ENCODE measurements at places on chromosomes 11 and 22. TPM values are rescaled to one million over a fixed set of nuclear protein-coding genes. Genes with fewer than 3 reads are reported as not detected.

GRCh38 chr11:70732881-70733196 lies 334.5 kb downstream of the CTTN start:
- no peaks in the 10 kb centered on the region for H3K36me3 ChIP-seq
- no peaks in the 10 kb centered on the region for H3K4me1 ChIP-seq
- DNase-seq = no peak
- no peak overlapping the region for H3K4me3 ChIP-seq
- H3K27me3 ChIP-seq = no peaks in the 10 kb centered on the region

DNA sequence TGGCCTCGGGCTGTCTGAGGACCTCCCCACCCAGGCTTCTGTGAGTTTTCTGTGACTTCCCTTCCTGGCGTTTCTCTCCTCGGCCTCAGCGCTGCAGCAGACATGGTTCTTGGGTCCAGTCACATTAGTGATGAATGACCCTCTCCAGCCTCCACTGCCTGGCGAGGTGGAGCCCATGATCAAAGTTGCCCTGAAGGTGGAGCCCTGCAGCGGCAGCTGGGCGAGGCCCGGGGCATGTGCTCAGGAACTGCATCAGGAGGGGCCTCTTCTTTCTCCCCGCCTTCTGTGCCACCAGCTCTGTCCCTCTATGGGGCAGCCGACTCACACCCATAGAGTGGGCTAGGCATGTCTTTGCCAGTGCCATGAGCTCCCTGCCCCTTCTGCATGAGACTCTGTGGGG lies 1079.7 kb downstream of the TBC1D22A start:
- H3K4me3 ChIP-seq = no peak overlapping the region
- DNase-seq = no peak
- H3K27ac ChIP-seq = no peak overlapping the region
- peaks cover 31% of the 10 kb centered on the region for H3K27me3 ChIP-seq
- no peaks in the 10 kb centered on the region for H3K36me3 ChIP-seq

DNA sequence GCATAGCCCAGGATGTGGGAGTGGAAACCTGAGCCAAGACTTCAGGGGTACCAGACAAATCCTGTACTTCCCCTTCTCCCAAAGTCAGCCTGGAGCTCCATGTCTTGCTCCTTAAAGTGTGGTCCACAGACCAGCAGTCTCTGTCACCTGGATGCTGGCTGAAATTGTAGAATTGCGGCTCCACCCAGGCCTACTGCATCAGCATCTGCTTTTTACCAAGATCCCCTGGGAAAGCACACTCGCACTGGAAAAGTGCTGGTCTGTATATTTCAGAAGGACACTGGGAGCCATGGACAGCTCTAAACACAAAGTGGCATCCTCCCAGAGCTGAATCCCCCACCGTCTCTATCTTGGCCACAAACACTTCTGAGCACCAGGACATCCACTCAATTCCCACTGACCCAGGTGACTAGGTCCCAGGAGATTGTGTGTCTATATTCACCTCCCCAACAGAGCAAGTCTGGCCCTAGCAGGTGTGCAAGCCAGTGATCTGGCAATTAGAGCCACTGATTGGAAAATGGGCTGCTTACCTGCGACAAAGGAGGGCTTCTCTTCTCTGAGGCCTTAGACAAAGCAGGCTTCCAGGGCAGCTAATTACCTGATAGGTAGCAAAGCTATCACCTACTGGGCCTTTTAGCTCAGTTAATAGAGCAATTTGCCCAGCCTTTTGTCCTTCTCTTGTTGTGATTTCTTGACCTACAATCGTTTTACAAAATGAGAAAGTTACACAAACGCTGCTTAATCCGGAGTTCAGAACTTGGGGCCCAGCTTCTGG lies 443.3 kb downstream of the MN1 start:
- H3K27me3 ChIP-seq = peaks cover 25% of the 10 kb centered on the region
- no peak overlapping the region for H3K27ac ChIP-seq
- no peak for DNase-seq
- no peak overlapping the region for H3K4me3 ChIP-seq
- no peaks in the 10 kb centered on the region for H3K36me3 ChIP-seq

DNA sequence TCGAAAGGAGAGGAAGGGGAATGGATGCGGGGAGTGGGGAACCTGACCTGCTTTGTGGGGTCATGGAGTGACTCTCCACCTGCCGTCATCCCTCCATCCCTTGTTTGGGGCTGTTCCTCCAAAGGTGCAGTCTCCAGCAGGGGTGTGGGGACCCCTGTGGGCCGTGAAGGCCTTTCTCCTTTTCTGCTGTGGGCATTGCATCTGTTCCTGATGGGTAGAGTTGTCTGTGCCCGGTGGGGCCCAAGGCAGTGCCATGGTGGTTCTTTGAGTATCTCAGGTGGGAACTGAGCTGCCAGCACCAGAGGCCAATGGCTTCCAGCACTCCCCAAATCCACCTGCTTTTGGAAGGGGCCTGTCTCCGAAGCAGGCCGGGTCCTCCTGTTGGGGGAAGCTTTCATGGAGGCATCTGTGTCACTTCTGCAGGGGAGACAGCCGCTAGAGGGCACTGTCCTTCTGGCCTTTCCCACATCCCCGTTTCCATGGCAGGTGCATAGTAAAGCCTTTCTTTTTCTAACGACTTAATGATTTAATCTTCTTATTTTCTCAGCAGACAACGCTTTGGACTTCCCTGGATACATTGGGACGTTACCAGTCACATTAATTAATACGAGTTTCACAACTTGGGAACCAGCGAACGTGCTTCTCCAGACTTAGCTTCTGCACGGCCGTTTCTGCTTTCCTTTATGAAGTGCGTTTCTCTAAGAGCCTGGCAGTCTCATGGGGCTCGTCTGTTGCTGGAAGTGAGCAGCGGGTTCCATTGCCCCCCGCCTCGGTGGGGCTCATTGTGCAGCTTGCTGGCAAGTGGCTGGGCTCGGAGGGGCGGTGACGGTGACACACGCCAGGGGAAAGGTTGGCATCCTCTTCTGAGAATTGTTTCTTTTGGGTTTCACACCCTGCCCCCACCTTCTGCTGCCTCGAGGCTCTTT lies 57.1 kb downstream of the PARVB start:
- H3K4me1 ChIP-seq = peaks cover 8% of the 10 kb centered on the region
- no peak overlapping the region for H3K4me3 ChIP-seq
- H3K27ac ChIP-seq = no peak overlapping the region
- no peaks in the 10 kb centered on the region for H3K36me3 ChIP-seq
- no peaks in the 10 kb centered on the region for H3K27me3 ChIP-seq

DNA sequence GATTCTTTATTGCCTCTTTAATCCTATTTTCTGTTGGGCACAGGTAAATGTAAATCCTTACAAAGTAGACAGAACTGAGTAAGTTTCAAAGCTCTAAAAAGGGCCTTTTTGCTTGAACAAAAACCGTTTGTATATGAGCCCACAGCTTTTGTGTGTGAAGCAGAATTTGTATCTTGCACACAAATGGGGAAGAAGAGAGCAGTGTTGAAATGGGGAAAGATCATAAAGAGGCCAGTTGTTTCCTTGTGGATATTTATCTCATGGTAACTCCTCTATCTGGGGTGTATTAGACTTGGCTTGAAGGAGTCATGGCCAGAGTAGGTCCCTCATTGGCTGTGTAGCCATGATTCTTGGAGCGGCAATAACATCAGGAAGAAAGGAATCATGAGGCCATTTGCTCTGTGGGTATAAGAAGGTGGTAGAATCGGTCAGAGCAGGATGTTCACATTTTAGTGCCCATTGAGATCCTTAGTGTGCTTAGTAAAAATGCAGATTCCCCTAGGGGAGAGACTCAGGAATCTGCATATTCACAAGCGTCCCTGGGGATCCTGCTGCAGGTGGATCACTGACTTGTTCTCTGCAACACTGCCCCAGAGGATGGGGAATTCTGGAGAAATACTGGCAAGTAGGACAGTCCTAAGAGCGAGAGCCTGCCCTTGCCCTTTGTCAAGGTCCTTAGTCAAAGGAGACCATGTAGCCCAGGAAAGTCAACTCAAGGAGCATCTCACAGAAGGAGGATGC lies 126.5 kb downstream of the LDLRAD3 start:
- H3K4me3 ChIP-seq = no peak overlapping the region
- DNase-seq = no peak
- peaks cover 16% of the 10 kb centered on the region for H3K4me1 ChIP-seq
- H3K36me3 ChIP-seq = peaks cover 48% of the 10 kb centered on the region

DNA sequence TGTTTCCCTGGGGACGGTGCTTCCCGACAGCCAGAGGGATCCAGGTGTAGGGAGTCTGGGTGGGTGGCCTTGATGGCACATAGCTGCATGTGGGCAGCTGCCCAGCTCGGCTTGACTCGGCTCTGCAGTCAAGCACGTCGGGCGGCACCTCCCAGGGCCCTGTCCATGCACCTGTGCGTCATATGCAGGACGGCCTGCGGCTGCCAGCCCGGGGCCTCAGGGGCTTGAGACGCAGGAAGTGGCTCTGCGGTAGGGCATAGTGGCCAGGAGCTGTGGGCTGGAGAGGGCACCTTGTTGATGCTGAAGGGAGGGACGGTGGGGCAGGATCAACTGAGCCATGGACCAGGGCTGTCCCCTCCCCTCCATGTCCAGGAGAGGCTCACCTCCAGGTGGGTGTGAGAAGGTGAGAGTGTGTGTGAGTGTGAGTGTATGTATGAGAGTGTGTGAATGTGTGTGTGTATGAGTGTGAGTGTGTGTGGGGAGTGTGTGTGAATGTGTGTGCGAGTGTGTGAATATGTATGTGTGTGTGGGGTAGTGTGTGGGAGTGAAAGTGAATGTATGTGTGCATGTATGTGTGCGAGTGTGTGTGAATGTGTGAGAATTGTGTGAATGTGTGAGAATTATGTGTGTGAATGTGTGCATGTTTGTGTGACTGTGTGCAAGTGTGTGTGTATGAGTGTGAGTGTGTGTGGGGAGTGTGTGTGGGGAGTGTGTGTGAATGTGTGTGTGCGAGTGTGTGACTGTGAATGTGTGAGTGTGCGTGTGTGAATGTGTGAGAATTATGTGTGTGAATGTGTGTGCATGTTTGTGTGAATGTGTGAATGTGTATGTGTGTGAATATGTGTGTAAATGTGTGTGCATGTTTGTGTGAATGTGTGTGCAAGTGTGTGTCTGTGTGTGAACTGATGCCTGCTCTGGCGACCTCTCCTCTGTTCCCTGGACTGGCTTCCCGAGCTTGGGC lies 5.7 kb upstream of the SUN2 start:
- peaks cover 6% of the 10 kb centered on the region for H3K4me1 ChIP-seq
- DNase-seq = no peak
- no peak overlapping the region for H3K4me3 ChIP-seq
- H3K27ac ChIP-seq = no peak overlapping the region
- no peaks in the 10 kb centered on the region for H3K36me3 ChIP-seq

DNA sequence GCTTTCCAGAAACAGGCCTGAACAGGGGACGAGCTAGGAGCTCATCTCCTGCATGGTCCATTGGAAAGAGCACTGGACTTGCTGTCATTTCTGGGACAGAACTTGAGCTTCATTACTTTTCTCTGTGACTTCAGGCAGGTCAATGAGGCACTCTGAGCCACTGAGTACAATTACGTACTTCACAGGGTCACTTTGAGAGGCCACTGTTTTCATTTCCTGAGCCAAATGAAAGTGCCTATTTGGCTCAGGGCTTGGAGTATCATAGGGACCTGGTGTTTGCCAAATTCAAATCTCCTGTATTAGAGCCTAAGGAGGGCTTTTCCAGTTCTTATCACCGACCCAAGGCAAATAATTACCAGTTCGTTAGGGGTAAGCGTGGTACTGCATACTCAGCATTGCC lies 319.3 kb downstream of the CADM1 start:
- no peak overlapping the region for H3K27ac ChIP-seq
- no peaks in the 10 kb centered on the region for H3K4me1 ChIP-seq
- no peak for DNase-seq
- H3K4me3 ChIP-seq = no peak overlapping the region

GRCh38 chr11:88169471-88169870 lies 5.8 kb downstream of the RAB38 start:
- peaks cover 16% of the 10 kb centered on the region for H3K36me3 ChIP-seq
- peak; percentile 48 for DNase-seq
- peak overlapping the region; percentile 40 for H3K4me3 ChIP-seq
- H3K27ac ChIP-seq = peak overlapping the region; percentile 70
- H3K27me3 ChIP-seq = no peaks in the 10 kb centered on the region
- peaks cover 45% of the 10 kb centered on the region for H3K4me1 ChIP-seq

- H3K27me3 ChIP-seq = no peaks in the 10 kb centered on the region
- no peak overlapping the region for H3K27ac ChIP-seq
- H3K4me1 ChIP-seq = peaks cover 13% of the 10 kb centered on the region
- no peak for DNase-seq
- H3K4me3 ChIP-seq = no peak overlapping the region
- H3K36me3 ChIP-seq = peaks cover 76% of the 10 kb centered on the region
Measured at GRCh38 chr11:71490731-71491390, 36.2 kb upstream of the KRTAP5-7 start.

GRCh38 chr11:93849751-93850593 lies 446 bp downstream of the VSTM5 start:
- H3K27me3 ChIP-seq = no peaks in the 10 kb centered on the region
- H3K27ac ChIP-seq = no peak overlapping the region
- no peaks in the 10 kb centered on the region for H3K36me3 ChIP-seq
- no peak for DNase-seq
- no peak overlapping the region for H3K4me3 ChIP-seq

- H3K4me3 ChIP-seq = no peak overlapping the region
- no peak overlapping the region for H3K27ac ChIP-seq
- peaks cover 15% of the 10 kb centered on the region for H3K27me3 ChIP-seq
- DNase-seq = no peak
- no peaks in the 10 kb centered on the region for H3K36me3 ChIP-seq
Measured at GRCh38 chr11:114033066-114033465, 26.4 kb upstream of the ZBTB16 start.

- DNase-seq = no peak
- peaks cover 31% of the 10 kb centered on the region for H3K36me3 ChIP-seq
- peak overlapping the region; percentile 2 for H3K27ac ChIP-seq
- H3K4me3 ChIP-seq = no peak overlapping the region
Measured at GRCh38 chr11:12950670-12951069, 58.4 kb upstream of the RASSF10 start.

- no peak overlapping the region for H3K4me3 ChIP-seq
- H3K36me3 ChIP-seq = peaks cover 7% of the 10 kb centered on the region
- H3K27ac ChIP-seq = no peak overlapping the region
- H3K4me1 ChIP-seq = peaks cover 15% of the 10 kb centered on the region
Measured at GRCh38 chr11:69918938-69919650, 99.9 kb upstream of the FGF3 start.

DNA sequence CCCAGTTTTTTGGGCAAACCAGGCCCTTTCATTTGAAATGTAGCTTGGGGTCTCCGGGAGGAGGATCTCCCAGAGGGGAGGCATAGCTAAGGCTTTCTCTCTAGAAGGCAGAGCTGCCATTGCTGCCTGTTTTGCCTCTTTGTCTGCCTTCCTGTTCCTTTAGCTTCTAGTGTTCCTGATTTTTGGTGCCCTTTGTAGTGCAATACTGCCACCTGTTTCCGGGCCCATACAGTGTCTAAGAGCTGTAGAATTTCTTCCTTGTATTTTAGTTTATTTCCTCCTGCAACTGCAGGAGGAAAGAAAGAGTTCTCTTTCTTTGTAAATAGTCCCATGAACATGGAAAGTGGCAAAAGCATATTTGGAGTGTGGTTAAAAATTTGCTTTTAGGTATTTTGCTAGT lies 19.3 kb upstream of the GLYATL1 start:
- H3K4me3 ChIP-seq = no peak overlapping the region
- no peak for DNase-seq
- H3K27ac ChIP-seq = no peak overlapping the region
- no peaks in the 10 kb centered on the region for H3K36me3 ChIP-seq
- H3K27me3 ChIP-seq = no peaks in the 10 kb centered on the region

GRCh38 chr11:30585892-30586250 lies 282 bp downstream of the MPPED2 start:
- no peak overlapping the region for H3K4me3 ChIP-seq
- DNase-seq = no peak
- no peaks in the 10 kb centered on the region for H3K36me3 ChIP-seq
- H3K4me1 ChIP-seq = no peaks in the 10 kb centered on the region
- peaks cover 83% of the 10 kb centered on the region for H3K27me3 ChIP-seq

Gene ART1
- not detected for total RNA-seq

Gene MPZL2
- 13.7 TPM for total RNA-seq

Gene TEX54
- total RNA-seq = not detected

Gene VWA5A
- 7.9 TPM for total RNA-seq

Gene ARHGAP8
- total RNA-seq = 10.3 TPM

Gene CASP5
- not detected for total RNA-seq

Gene OR52I2
- total RNA-seq = not detected

Gene APOL5
- not detected for total RNA-seq

Gene OR4A16
- not detected for total RNA-seq
